Stimulated activated CD8-positive, alpha-beta memory T cell treated with anti-CD3 and anti-CD28 coated beads, Interleukin-7, amount 100 ng/mL, for 1 hour (primary cell): ENCODE measurements at places on chromosomes 7 and 10.

DNA sequence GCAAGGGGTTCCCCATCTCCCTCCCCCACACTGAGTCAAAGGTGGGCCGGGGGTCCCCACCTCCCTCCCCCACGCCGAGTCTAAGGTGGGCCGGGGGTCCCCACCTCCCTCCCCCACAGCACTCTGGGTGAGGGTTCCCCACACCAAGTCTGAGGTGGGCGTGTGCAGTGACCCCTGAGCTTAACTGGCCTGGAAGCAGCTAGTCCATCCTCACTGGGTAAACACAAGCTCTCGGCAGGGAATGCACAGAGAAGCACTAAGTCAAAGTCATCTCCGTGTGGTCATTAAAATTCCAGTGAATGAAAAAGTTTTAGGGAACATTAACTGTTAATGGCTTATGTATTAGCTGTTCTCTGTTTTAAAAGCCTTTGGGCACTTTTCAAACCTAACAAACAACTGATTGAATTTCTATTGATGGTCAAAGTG is 43.7 kb upstream of the PRKAR1B start:
- DNase-seq, result no peak

DNA sequence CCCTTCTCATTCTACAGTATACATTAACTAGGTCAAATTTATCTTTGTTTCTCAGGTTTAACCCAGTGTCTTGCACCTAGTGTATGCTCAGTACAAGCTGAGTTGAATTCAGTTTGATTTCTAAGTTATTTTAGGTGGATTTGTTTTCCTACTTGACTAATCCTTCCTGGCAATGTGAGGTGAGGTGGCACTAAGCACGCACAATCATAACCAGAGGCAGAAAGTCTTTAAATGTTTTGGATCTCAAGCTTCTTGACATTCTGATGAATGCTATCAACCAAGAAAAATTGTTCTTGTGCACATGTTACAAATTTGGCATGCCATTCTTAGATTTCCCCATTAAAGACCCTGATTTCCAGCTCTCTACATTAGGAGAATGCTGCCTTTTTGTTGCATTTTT is 3.2 kb downstream of the BZW2 start:
- DNase-seq, result no peak

GRCh38 chr10:109913306-109913892 is 9.9 kb downstream of the XPNPEP1 start:
- DNase-seq, result no peak

DNA sequence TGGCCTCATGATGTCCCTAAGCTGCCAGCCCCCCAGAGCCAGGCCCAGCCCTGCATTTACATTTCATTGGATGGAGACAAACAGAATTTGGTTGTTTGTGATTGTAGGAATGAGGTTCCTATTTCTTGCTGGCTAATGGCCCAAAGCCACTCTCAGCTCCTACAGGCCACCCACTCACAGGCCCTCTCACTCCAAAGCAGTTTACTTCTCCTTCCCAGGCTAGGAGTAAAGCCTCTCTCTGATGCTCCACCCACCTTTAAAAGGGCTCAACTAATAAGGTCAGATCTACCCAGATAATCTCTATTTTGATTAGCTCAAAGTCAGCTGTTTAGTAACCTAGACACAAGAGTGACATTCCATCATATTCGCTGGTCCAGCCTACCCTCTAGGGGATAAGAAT is 11.2 kb upstream of the CUZD1 start:
- no peak for DNase-seq

DNA sequence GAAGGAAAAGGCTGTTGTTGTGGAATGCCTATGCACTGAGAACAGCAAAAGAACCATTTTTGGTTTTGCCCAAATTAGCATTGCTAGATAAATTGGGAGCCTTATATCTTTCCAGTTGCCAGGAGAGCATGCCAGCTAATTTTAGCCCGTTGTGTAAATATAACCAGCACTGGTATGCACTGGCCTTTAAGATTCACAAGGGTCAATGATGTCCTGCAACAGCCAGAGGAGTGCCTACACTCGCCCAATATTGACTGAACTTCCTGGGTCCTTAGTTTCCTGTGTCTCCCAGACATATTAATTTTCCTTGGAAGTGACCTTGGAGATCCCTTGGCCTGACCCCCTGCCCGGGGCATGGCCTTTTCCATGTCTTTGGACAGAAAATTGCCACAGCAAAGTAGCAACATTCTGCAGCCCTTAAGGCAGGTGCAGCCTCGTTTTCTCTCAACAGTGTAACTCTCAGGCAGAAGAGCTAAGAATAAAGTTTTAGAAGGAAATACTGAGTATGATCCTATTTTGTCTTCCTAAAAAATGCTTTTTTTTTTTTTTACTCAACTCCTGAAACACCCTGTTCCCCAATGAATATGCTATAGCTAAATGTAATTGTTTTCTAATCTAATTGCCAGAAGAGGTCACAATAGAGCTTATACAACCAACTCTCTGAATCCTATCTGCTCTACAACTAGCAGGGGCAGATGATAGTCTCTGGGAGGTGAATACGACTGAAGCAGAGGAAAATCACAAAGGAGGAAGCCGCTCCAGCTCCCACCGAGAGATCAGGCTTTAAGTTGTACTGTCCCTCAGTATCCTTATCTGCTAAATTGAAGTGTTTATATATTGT is 131.9 kb upstream of the PCGF5 start:
- no peak for DNase-seq

- DNase-seq, result no peak
Observed at GRCh38 chr7:69782917-69783684, 184.8 kb downstream of the AUTS2 start.

- DNase-seq, result no peak
Observed at GRCh38 chr10:62121187-62121530, 147.5 kb downstream of the RTKN2 start.

- DNase-seq, result no peak
Observed at GRCh38 chr7:133389727-133390126, 136.8 kb downstream of the EXOC4 start.

DNA sequence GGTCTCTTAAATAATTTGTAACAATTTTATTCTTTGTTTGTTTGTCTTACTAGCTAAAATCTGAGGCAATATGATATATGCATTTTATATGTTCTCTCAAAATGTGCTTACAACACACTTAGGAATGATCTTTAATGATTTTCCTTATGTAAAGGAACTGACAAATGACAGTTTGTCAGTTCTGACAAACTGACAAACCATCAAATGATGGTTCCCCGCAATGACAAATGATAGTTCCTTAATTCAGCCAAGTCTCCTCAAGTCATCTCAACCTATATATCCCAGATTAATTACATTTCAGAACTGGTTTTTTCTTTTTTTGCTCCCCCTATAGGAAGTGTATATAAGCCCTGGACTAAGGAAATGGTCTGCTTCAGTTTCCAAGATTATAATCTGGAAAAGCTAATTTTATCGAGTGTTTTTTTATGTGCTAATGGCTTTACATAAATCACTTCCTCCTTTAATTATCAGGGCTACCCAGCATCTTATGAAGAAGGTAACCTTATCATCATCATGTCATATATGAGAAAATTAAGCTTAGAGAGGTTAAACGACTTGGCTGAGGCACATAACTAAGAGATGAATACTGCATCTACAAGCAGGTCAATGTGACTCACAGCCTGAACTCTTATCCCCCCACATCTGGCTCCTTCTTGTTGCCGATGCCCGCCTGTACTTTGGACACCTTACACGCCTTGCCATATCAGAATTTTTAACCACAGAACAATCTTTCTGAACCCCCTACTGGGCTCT is 75.1 kb downstream of the RELN start:
- no peak for DNase-seq

DNA sequence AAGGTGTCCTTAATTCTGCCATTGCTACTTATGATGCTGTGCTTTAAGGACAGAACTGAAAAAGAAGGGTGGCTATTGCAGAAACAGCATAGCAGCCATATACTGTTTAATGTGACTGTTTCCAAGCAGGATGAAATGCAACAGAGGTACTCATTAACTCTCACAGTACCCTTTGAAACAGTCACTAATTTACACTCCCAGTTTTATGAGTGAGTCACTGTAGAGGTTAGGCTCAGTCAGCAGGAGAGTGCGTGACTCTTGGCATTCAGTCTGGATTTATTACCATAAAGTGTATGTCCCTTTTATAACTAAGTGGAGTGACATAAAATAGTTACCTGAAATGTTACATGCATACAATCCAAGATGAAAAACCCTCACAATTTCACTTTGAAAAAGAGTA is 27.7 kb downstream of the ALDH18A1 start:
- no peak for DNase-seq

GRCh38 chr10:20481054-20481453 is 416.1 kb downstream of the NEBL start:
- no peak for DNase-seq

DNA sequence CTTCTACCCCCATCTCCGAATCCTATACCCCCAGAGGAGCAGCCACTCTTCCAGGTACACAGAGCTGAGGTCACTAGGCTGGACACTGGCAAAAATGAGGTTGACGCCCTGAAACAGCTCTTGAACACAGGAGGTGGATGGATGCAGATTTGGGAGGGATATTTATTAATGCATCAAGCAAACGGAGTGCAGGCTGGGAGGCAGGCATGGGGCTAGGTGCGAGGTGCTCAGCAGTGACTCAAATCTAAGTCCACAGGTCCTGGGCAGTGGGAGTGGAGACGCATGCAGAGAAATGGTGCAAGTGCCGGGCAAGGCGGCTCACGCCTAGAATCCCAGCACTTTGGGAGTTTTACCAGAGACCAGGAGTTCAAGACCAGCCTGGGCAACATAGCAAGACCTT is 11.0 kb downstream of the GUSB start:
- no peak for DNase-seq

GRCh38 chr7:70684173-70684572 is 447.8 kb upstream of the GALNT17 start:
- no peak for DNase-seq

DNA sequence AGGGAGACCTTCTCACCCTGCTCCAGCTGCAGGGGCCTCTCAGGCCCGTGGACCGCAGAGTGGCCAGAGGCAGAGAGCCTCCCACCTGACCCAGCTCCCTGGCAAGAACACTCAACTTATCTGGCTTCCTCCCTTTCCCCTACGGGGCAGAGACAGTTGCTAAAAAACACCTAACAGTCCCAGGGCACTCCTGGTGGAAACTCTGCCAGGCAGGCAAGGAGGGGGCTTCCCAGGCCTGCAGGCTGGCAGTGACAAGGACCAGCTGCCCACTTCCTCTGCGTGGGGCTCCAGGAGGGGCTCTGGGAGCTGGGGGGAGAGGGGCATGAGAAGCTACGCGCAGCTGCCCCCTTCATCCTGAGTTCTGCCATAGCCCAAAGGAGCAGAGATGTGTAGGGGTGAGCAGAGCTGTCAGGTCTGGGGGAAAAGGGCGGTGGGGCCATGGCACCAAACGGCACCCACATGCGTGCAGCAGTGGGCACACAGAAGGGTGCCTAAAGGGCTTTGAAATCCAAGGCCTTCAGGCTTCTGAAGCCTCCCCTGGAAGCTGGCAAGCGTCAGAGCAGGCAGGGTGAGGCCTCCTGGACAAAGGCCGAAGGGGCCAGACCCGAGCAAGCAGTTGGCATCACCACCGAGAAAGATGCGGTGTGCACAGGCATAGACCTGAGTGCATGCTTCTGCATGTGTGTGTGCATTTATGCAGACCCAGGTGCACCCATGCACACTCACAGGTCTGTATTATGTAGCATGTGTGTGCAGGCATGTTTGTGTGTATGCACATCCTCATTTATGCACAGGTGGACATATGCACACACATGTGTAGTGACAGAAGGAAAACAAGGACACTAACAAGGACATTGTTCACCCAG is 14.4 kb downstream of the SPOCK2 start:
- no peak for DNase-seq
